ENCODE measurements at places on chromosomes 2 and 18.

DNA sequence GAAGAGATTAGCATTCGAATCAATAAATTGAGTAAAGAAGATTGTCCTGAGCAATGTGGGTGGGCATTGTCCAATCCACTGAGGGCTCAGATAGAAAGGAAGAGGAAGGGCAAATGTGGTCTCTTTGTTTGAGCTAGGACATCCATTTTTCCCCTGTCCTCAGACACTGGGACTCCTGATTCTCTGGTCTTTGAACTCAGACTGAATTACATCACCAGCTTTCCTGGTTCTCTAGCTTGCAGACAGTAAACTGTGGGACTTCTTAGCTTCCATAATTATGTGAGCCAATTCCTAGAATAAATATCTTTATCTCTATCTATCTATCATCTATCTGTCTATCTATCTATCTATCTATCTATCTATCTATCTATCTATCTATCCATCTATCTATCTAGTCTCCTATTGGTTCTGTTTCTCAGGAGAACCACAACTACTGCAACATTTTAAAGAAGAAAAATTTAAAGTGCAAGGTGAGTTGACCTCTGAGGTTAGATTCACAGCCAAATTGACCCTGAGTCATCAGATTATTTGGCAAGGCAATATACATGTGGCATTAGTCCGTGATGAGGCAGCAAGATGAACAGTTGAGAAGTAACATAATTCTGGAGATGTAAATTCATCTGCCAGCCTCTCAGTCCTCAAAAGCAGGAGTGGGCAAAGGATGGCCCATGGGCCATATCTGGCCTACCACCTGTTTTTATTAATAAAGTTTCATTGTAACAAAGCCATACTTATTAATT lies 191.4 kb downstream of the PDE11A start:
- no peak for DNase-seq

GRCh38 chr18:24055009-24055804 lies 40.7 kb downstream of the TTC39C start:
- DNase-seq, result no peak

DNA sequence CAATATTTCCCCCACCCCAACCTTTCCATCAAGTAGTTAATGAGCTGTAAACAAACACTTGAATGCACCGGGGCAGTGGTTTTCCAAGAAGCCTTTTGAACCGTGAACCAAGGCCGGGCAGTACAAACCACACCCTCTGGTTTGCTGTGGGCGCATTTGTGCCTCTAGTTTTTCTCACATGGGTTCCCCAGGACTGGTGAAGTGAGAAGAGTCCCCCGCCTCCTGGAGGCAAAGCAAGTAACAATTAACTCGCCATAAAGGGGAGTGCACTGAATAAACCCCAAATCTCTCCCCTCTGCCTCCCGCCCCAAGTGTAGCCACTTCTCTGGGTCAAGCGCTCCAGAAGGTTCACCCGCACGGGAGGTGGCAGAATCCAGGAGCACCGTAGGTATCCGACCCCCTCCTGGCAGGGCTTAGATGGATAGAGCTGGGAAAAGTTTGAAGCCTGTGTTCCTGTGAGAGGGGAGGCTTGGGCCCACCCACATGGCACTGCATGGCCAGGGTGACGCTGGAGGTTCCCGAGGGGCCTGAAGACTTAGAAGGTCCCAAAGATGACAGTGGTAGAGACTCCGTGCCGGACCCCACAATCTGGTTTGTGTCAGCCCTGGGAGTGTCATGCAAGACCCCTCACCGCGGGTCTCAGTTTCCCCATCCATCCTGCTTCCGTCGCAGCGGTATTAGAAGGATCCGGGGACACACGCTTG lies 182.2 kb downstream of the SMAD2 start:
- no peak for DNase-seq

- DNase-seq, result no peak
Observed at GRCh38 chr18:26650310-26651268, 102.2 kb upstream of the KCTD1 start.

- DNase-seq, result no peak
Observed at GRCh38 chr2:197952540-197953202, 148.3 kb downstream of the PLCL1 start.
